ENCODE measurements at places on chromosomes 4 and X.

- no peak for DNase-seq
Observed at GRCh38 chr4:25330905-25331808, 18.6 kb downstream of the ZCCHC4 start.

GRCh38 chrX:73127700-73128241, 48.5 kb upstream of the PABPC1L2A start:
- no peak for DNase-seq

DNA sequence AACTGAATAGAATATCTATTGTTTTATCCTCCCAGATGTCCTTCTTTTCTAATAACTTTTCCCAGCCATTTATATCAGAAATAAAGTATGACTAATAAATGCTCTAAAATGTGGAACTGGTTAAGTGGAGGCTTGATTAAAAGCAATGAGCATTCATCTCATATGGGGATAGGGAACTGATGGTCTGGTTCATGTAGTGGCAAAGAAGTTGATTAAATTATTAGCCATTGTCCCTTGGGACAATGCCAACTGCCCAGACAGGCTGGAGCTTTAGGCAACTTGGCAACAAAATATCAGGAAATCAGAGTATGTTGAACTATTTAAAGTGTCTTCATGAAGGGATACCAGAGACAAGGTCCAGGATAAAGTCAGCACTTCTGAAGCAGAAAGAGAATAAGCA, 24.2 kb downstream of the TRO start:
- no peak for DNase-seq

GRCh38 chr4:158016511-158016910, 156.3 kb downstream of the GASK1B start:
- no peak for DNase-seq

GRCh38 chrX:16992951-16993350, 46.5 kb downstream of the REPS2 start:
- no peak for DNase-seq

GRCh38 chr4:13866881-13867280, 239.4 kb upstream of the BOD1L1 start:
- DNase-seq: no peak

DNA sequence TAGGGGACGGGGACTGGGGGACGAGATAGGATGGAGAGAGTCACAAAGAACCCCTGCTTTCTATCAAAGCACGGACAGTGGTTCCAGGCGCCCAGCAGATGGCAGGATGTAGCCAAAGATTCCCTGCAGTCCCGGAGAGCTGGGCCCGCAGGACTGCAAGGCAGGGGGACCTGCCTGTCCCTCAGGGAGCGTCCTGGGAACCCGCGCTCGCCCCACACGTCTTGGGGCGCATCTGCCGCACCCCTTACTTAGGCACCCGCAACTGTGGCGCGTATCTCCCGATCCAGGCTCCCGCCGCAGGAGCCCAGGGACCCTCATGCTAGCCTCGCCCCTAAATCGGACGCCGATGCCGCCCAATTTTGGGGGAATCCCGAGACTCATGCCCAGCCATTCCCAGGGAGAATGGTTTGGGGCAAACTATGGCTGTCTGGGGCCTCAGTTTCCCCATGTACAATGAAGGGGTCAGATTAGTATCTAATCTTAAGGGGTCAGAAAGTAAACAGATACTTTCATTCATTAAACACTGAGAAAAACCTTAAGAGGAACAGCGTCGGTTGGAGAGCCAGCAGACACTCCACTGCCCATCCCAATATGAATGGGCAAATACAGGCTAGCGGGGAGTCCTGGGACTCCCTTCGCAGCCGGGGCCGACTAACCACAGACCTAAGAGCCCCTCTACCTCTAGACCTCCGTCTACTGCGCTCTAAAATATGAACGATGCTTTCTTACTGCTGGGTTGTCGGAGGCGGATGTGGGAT, 581 bp upstream of the STK32B start:
- no peak for DNase-seq

- no peak for DNase-seq
Observed at GRCh38 chr4:5368426-5368825, 317.1 kb downstream of the STK32B start.

DNA sequence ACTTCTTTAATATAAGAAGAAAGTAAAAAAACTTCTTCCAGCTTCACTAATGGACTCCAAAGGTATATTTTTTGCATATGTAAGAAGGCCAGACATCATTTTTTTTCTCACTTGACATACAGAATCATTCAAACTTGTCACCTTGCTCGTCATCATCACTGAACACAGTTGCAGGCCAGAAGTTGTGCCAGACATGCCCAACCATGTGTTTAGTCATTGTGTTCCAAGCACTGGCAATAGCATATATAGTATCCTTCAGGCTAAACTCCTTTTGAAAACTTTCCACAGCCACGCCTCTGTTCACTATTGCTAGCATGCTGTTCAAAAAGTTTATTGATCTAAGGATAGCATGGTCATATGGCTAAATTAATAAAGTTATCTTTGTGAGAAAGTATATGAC, 83.3 kb downstream of the CHIC2 start:
- DNase-seq: no peak

DNA sequence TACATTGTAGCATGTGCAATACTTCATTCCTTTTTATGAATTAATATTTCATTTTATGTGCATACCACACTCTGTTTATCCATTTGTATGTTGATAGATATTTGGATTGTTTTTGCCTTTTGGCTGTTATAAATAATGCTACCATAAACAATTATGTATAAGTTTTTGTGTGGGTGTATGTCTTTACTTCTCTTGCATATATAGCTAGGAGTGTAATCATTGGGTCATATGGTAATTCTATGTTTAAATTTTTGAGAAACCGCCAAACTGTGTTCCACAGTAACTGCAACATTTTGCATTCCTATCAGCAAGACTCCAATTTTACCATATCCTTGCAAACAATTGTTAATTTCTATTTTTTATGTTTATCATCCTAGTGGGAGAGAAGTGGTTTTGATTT, 3.1 kb upstream of the TCEAL5 start:
- DNase-seq: no peak

DNA sequence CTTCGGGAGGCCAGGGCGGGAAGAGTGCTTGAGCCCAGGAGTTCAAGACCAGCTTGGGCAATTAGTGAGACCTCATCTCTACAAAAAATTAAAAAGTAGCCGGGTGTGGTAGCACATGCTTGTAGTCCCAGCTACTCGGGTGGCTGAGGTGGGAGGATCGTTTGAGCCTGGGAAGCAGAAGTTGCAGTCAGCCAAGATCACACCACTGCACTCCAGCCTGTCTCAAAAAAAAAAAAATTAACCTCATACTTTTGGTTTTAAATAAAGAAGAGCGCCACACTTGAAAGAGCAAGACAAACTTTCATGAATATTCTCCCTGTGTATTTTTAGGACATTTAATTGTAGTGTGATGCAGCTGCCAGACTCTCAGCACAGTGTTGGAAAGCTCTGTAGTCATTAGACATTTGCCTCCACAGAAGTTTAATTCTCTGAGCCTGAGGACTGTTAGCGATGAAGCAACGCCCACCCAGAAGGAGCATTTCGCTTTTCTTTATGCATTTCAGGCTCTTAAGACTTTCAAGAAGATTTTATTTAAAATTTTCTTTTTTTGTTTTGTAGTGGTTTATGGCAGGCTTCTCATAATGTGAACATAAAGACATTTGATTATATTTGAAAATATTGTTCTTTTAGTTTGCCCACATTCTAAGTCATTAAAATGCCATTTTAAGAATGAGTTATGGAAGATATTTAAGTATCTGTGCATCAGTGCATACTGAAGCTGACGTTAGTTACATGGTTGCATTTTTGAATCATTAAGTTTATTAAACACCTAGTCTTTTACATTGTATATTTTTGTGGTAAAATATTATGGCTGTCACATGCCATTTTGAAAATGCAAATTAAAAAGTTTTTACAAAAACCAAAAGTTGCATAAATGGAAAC, 45.8 kb downstream of the DCLK2 start:
- DNase-seq: no peak

- DNase-seq: no peak
Observed at GRCh38 chr4:7101692-7102515, 34.0 kb upstream of the GRPEL1 start.

DNA sequence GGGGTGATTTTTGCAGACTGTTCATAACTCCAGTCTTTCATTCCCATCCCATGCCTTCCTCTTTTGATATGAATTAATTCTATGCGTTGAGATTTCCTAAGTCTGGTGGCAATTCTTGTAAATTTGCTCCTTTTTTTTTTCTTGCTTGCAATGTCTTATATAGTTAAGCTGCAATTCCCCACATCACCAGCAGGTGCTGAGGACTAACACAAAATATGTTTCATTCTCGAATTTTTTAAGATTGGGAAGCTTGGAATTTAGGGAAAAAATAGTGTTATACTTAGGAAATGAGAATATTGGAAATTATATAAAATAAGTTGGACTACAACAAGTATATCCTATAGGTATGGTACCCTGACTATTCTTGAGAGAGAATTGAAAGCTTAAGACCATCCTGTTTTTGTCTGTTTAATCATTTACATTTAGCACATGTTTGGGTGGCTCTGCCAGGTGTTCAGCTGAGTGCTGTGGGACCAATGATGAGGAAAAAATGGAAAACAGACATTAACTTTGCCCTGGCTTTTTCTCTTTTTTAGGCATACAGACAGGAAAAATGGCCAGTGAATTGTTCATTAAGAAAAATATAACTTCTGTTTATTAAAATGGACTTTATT, 30.2 kb downstream of the AFF2 start:
- no peak for DNase-seq

DNA sequence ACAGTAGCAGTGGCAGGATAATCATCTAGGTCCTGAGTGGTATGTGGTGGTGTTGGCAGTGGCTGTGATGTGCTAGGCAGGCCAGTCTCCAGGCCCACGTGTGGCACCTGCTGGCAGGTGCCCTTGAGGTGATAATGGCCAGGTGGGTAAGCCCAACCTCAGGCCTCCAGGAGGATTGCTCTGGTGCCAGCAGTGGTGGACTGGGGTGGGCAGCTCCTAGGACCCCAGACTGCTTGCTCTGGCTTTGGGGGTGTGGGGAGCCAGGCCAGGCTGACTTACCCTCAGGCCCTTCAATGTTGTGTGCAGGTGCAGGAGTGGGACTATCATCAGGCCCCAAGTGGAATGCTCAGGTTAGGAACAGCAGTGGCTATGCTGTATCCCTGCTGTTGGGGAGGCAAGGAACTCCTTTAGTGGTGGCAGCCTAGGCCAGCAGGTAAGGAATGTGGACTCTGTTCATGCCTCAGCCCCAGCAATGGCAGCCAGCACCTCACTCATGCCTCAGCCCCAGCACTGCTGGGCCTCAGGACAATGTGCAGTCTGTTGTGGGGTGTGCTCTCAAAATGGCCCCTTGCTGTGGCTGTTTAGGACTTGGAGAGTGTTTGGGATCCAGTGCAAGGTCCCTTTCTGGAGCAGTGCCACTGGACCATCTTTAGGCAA, 24.3 kb downstream of the SERPINA7 start:
- DNase-seq: no peak

DNA sequence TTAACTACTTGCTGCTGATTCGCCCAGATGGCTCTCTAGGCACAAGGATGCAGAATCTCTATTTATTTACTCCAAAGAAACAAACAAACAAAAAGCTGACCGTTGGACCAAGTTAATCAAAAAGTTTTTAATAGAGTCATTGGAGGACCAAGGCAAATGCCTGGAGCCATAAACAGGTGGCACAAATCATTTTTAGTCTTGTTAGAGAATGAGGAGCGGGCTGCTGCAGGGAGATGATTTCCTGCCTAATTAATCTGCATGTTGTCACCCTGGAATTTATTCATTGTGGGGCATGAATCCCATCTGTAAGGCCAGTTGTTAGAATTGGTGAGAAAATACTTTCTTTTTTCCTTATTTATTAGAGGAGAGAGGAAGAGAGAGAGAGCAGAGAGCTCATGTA, 147.4 kb upstream of the GATB start:
- DNase-seq: no peak

GRCh38 chr4:146269228-146269653, 54.9 kb downstream of the REELD1 start:
- no peak for DNase-seq

GRCh38 chr4:26028793-26029567, 115.0 kb downstream of the SMIM20 start:
- peak; percentile 32 for DNase-seq

- DNase-seq: no peak
Observed at GRCh38 chrX:53089224-53089842, 4.6 kb upstream of the KANTR start.

GRCh38 chr4:147971116-147971515, 239.2 kb downstream of the ARHGAP10 start:
- no peak for DNase-seq

GRCh38 chr4:34183926-34184325, 2060.4 kb downstream of the ARAP2 start:
- DNase-seq: no peak

DNA sequence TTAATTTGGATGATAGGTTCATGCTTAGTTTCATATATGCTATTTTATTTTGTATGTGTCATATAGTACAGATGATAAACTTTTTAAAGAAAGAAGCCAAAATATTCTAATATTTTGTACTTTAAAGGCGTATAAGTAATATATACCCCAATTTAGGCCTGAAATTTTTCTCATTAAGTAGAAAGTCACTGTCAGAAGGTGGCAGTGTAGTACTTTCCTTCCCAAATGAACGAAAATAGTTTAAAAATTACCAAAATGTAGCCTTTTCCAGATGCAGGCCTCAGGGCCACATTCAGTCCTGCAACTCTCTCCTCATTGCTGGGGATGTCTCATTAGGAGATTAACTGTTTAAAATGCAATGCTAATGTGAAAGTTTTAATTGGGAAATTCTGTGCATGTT, 1263.6 kb downstream of the C4orf33 start:
- DNase-seq: no peak

DNA sequence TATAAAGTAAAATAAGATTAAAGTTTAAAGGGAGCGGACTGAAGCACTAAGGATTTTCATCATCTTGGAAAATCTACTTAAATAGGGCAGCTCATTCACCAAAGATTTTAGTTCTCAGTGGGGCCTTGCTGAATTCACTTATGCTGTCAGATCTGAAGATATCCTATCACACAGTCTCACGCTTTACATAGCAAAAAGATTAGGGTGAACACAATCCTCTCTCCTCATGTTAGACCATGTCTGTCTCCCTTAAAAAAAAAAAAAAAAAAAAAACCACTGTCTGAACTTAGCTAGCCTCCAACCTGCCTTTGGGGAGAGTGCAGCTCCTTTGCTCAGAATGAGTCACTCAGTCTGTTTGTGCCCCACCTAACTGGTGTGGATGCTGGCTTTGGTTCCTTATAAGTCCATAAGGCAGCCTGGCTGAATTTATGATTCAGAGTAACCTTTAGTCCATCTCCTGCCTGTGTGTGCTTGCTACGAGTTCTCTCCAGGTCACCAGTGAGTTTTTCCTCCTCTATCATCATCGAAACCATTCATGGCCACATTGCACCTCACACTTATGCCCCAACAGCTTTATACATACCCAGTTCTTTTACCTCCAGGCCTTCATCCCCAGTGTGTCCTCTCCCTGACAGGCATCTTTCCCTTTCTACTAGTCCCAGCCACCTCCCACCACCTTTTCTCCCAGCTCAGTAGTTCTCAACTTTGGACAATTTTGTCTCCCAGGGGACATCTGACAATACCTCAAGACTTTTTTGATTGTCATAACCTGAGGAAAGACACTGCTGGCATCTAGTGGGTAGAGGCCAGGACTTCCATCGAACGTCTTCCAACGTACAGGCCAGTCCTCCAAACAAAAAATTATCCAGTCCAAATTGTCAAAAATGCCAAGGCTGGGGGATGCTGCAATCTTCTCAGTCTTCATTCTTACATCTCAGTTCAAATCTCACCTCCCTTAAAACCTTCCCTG, 220.7 kb upstream of the EMCN start:
- DNase-seq: no peak
